Calu3 (cell line): ENCODE measurements at places on chromosomes 1 and 21. TPM values are rescaled to one million over a fixed set of nuclear protein-coding genes. Genes with fewer than 3 reads are reported as not detected.

- H3K4me3 ChIP-seq: peak overlapping the region; percentile 72
- no peaks in the 10 kb centered on the region for H3K4me1 ChIP-seq
- peaks cover 9% of the 10 kb centered on the region for H3K36me3 ChIP-seq
- H3K27me3 ChIP-seq: no peaks in the 10 kb centered on the region
These were observed 978 bp downstream of the PRDM15 start for GRCh38 chr21:41877901-41878830.

GRCh38 chr1:246058466-246058865 lies 448.6 kb downstream of the SMYD3 start:
- DNase-seq: no peak
- no peak overlapping the region for H3K27ac ChIP-seq
- H3K4me1 ChIP-seq: no peaks in the 10 kb centered on the region
- H3K36me3 ChIP-seq: no peaks in the 10 kb centered on the region
- no peak overlapping the region for H3K4me3 ChIP-seq
- no peaks in the 10 kb centered on the region for H3K27me3 ChIP-seq

GRCh38 chr21:26847002-26847401 lies 1.8 kb upstream of the ADAMTS1 start:
- H3K36me3 ChIP-seq: peaks cover 46% of the 10 kb centered on the region
- DNase-seq: no peak
- H3K4me3 ChIP-seq: peak overlapping the region; percentile 73
- peaks cover 19% of the 10 kb centered on the region for H3K27me3 ChIP-seq

GRCh38 chr1:107454791-107455190 lies 314.0 kb downstream of the NTNG1 start:
- no peak overlapping the region for H3K4me3 ChIP-seq
- no peaks in the 10 kb centered on the region for H3K4me1 ChIP-seq
- H3K36me3 ChIP-seq: no peaks in the 10 kb centered on the region
- H3K27me3 ChIP-seq: no peaks in the 10 kb centered on the region

GRCh38 chr1:110308247-110308646 lies 30.9 kb upstream of the RBM15 start:
- DNase-seq: no peak
- no peak overlapping the region for H3K27ac ChIP-seq
- H3K4me3 ChIP-seq: no peak overlapping the region
- peaks cover 18% of the 10 kb centered on the region for H3K4me1 ChIP-seq
- no peaks in the 10 kb centered on the region for H3K36me3 ChIP-seq

The MARK1 gene
- total RNA-seq: 1.8 and 3.0 TPM in 2 replicates

DNA sequence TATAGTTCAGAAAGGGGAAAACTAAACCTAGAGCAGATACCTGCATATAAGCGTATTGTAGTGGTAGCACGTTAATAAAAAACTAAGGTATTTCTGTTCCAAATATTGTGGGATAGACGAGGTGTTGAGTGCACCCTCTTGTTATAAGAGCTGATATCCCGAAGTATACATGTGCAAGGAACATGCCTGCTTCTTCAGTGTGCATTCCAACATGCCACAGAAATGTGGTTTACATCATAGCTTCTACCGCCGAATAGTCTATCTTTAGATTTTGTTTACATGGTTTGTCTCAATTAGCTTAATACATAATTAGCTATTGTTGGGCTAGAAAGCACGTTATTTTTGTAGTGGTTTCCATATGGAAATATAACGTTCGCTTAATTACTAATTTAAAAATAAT lies 2.2 kb downstream of the CHRM3 start:
- peaks cover 10% of the 10 kb centered on the region for H3K4me1 ChIP-seq
- H3K27me3 ChIP-seq: peaks cover 24% of the 10 kb centered on the region
- no peak for DNase-seq
- H3K4me3 ChIP-seq: no peak overlapping the region
- H3K27ac ChIP-seq: no peak overlapping the region

- DNase-seq: no peak
- peaks cover 5% of the 10 kb centered on the region for H3K36me3 ChIP-seq
- peak overlapping the region; percentile 94 for H3K27ac ChIP-seq
- no peaks in the 10 kb centered on the region for H3K27me3 ChIP-seq
These were observed 66.3 kb downstream of the CNST start for GRCh38 chr1:246632281-246633168.

The RWDD3 gene
- 23.3 and 25.2 TPM in 2 replicates for total RNA-seq

GRCh38 chr1:117606649-117607430 lies 992 bp downstream of the TENT5C start:
- H3K4me1 ChIP-seq: no peaks in the 10 kb centered on the region
- peak overlapping the region; percentile 90 for H3K4me3 ChIP-seq
- peaks cover 8% of the 10 kb centered on the region for H3K36me3 ChIP-seq

DNA sequence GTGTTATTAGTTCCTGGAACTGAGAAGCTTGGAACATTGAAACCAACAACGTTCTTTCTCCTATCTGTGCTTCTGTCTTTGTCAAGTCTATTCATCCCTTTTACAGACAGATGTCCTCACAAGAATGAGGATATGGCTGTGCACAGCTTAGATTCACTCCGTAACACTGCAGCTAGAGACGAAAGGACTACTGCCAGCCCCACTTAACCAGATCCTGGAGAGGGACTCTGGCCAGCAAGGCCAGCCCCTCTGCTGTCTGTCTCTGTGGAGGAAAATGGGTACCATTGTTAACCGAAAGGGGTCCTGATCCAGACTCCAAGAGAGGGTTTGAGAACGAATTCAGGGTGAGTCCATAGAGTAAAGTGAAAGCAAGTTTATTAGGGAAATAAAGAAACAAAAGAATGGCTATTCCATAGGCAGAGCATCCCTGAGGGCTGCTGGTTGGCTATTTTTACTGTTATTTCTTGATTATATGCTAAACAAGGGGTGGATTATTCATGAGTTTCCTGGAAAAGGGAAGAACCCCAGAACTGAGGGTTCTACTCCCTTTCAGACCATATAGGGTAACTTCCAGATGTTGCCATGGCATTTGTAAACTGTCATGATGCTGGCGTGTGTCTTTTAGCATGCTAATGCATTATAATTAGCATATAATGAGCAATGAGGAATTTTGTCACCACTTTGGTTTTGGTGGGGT lies 17.4 kb upstream of the USP24 start:
- no peaks in the 10 kb centered on the region for H3K36me3 ChIP-seq
- H3K27me3 ChIP-seq: no peaks in the 10 kb centered on the region
- DNase-seq: no peak

- peaks cover 14% of the 10 kb centered on the region for H3K4me1 ChIP-seq
- no peak overlapping the region for H3K27ac ChIP-seq
- H3K36me3 ChIP-seq: no peaks in the 10 kb centered on the region
- H3K27me3 ChIP-seq: peaks cover 76% of the 10 kb centered on the region
- H3K4me3 ChIP-seq: no peak overlapping the region
- DNase-seq: no peak
These were observed 5.1 kb upstream of the ETV3L start for GRCh38 chr1:157104598-157105293.

The ILDR2 gene
- 0.91 and 1.9 TPM in 2 replicates for total RNA-seq

DNA sequence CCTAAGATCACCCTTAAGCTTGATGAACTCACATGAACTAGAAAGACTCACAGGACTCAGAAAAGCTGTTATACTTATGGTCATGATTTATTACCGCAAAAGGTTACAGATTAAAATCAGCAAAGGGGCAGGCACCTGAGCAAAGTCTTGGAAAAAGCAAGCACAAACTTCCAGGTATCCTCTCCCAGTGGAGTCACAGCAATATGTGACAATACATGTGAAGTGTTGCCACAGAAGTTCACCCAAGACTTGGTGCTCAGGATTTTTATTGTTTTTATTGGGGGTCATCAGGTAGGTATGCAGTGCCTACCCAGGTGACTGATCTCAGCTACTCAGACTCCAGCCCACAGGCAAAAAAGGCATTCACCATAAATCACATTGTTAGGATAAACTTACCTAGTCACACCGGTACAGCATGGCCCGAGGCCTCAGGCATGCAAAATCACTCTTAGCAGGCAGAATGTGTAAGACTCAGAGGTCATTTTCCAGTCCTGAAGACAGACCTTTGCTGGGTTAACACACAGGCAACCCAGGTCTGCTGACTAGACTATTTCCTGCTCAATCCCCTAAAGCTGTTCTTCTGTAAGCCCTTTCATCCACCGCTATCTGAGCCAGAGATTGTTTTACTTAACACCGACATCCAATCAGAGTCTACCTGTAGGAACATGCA lies 55.6 kb downstream of the SSX2IP start:
- no peaks in the 10 kb centered on the region for H3K36me3 ChIP-seq
- H3K27ac ChIP-seq: peak overlapping the region; percentile 70
- no peak overlapping the region for H3K4me3 ChIP-seq
- DNase-seq: no peak

DNA sequence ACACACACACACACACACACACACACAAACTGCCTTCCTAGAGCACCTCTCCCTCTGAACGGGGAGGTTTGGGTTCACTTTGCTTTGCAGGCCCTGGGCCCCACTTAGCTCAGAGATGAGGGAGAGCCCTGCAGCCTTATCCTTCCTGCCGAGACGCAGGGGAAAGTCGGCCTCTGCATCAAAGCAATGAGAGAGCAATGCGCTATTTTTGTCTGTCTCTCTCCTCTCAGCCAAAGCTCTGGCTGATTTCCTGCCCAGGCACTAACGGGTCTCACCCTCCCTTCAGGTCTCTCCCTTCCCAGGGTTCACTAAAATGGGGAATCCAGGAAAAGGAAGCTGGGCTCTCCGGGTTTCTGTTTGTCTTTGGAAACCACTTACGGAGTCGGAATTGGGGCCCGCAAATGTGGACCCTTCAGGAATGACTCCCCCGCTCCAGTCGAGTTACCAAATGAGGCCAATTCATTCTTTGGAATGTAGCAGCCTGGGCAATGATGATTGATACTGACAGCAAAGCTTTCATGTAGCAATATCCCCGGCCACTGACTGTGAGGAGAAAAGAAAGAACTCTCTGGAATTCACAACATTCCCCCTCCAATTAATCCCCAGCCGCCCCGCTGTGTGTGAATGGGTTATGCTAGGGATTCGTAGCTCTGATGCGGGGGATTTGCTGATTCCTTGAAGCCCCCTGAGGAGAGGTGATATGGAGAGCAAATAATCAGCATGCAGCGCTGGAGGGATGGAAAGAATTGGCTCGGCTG lies 61.5 kb upstream of the WLS start:
- H3K27ac ChIP-seq: no peak overlapping the region
- no peaks in the 10 kb centered on the region for H3K36me3 ChIP-seq
- no peak overlapping the region for H3K4me3 ChIP-seq
- H3K4me1 ChIP-seq: no peaks in the 10 kb centered on the region

The AK4 gene
- 39.6 and 49.9 TPM in 2 replicates for total RNA-seq

The CYP4A11 gene
- total RNA-seq: not detected in 2 replicates

- peak; percentile 48 for DNase-seq
- H3K27ac ChIP-seq: no peak overlapping the region
- H3K4me1 ChIP-seq: peaks cover 40% of the 10 kb centered on the region
- H3K27me3 ChIP-seq: no peaks in the 10 kb centered on the region
- peak overlapping the region; percentile 100 for H3K4me3 ChIP-seq
These were observed 771 bp downstream of the RABGAP1L start for GRCh38 chr1:174160109-174160473.

The DDX20 gene
- total RNA-seq: 8.9 and 9.9 TPM in 2 replicates

The DCLRE1B gene
- 6.9 and 7.5 TPM in 2 replicates for total RNA-seq

DNA sequence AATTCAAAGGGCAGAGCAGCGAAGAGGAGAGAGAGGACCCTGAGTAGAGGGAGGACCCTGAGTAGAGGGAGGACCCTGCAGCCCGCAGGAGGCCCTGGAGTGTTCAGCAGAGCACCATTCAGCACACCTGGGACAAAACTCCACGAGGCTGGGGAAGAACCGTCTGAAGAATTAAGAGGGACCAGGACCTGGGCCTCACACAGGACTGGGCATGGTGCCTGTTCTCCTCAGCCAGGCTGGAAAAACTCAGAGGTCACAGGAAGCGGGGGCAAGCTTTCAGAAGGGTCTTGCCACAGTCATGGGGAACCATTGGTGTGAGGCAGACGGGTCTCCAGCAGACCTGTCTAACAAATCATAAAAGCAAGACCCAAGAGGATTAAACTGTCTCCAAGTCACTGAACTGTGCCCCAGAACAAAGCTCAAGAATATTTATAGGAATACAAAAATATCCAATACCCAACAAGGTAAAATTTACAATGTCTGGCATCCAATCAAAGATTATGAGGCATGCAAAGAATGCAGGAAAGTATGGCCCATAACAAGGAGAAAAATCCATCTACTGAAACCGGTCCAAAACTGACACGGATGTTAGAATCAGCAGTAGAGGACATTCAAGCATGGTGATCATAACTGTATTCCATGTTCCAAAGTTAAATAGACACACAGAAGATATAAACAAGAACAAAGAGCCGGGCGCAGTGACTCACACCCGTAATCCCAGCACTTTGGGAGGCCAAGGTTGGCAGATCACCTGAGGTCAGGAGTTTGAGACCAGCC lies 30.6 kb downstream of the MORN1 start:
- H3K27me3 ChIP-seq: no peaks in the 10 kb centered on the region
- no peaks in the 10 kb centered on the region for H3K4me1 ChIP-seq
- H3K4me3 ChIP-seq: no peak overlapping the region
- no peak for DNase-seq

DNA sequence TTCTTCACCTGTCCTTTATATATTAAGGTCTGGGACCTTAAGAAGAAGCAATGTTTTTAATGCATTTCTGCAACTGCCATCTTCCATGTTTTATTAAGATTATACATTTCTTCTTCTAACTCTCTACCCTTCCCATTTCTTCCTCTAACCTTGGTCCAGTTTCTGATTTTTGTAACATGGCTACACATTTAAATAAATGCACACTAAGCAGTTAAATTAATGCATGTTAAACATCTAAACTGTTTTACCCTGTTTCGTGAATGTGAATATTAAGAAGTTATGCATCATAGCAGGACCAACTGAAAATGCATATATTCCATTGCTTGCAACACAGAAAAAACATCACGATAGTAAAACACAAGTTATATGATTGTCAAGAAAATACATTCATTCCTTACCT lies 3.7 kb downstream of the BRINP3 start:
- no peak overlapping the region for H3K27ac ChIP-seq
- peaks cover 12% of the 10 kb centered on the region for H3K36me3 ChIP-seq
- no peak for DNase-seq
- no peaks in the 10 kb centered on the region for H3K27me3 ChIP-seq
- no peak overlapping the region for H3K4me3 ChIP-seq

The SETD4 gene
- 20.1 and 24.7 TPM in 2 replicates for total RNA-seq

The LEPROT gene
- 68.7 and 70.8 TPM in 2 replicates for total RNA-seq

The PGBD2 gene
- 7.3 and 7.8 TPM in 2 replicates for total RNA-seq

DNA sequence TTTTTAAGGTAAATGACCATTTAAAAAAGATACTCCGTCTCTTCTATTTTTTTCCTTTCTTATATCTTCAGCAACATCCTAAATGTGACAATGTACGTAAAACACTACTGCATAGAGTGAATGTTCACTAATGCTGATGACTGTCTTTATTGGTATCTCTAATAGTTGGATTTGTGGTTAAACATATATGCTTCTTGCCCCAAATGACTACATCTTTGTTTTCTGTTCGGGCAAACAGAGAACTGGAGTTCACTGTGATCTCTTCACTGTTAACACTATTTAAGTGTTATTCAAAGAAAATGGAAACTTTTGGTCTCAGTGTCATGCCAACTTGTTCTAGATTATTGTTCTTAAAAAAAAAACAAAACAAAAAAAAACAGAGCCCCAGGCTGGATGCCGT lies 109.4 kb downstream of the KIF26B start:
- H3K4me3 ChIP-seq: no peak overlapping the region
- peaks cover 10% of the 10 kb centered on the region for H3K4me1 ChIP-seq
- no peaks in the 10 kb centered on the region for H3K36me3 ChIP-seq

- H3K27me3 ChIP-seq: peaks cover 93% of the 10 kb centered on the region
- no peaks in the 10 kb centered on the region for H3K4me1 ChIP-seq
- no peak for DNase-seq
- no peak overlapping the region for H3K4me3 ChIP-seq
- H3K36me3 ChIP-seq: no peaks in the 10 kb centered on the region
These were observed 89.3 kb downstream of the PAX7 start for GRCh38 chr1:18719786-18720451.

The ZFP69B gene
- 4.5 and 5.1 TPM in 2 replicates for total RNA-seq

The CPT2 gene
- 18.5 and 23.5 TPM in 2 replicates for total RNA-seq
